CD8-positive, alpha-beta T cell (primary cell): ENCODE measurements at places on chromosomes 13 and 19. TPM values are rescaled to one million over a fixed set of nuclear protein-coding genes. Genes with fewer than 3 reads are reported as not detected.

CPB2 gene
- not detected for total RNA-seq

KL gene
- total RNA-seq: not detected

ANKRD10 gene
- 71.5 TPM for total RNA-seq

GRCh38 chr19:42422901-42423461, 4.2 kb downstream of the LIPE start:
- DNase-seq: peak; percentile 71

- no peak for DNase-seq
These were observed 24.1 kb upstream of the FRY start for GRCh38 chr13:32007494-32007893.

DNA sequence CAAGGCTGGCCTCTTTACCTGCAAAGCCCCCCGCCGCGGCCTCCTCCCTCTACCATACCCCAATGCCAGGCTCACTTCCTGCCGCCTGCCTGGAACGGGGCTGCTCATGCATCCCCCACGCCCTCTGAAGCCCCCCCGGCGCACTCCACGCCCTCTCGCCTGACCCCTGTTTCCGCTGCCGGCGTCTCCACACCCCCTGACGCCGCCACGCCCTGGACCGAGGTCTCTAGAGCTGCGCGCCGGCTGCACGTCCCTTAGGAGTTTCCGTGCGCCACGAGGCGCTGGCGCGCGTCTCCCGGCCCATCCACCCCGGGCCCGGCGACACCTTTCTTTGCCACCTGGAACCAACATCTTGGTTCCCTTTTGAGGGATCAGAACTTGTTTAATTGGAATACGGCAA, 16.0 kb downstream of the DPRX start:
- DNase-seq: no peak

DNA sequence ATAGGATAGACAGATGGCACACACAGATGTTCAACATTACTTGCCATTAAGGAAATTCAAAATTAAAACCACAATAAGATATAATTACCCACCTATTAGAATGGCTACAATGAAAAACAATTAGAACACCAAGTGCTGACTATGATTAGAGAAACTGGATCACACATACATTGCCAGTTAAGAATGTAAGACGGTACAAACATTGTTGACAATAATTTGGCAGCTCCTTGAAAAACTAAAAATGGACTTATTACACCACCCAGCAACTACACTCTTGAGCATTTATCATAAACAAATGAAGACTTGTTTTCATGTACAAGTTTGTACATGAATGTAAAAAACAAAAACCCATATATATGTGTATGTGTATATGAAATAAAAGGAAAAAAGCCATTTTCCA, 13.7 kb downstream of the ZNF461 start:
- no peak for DNase-seq

DNA sequence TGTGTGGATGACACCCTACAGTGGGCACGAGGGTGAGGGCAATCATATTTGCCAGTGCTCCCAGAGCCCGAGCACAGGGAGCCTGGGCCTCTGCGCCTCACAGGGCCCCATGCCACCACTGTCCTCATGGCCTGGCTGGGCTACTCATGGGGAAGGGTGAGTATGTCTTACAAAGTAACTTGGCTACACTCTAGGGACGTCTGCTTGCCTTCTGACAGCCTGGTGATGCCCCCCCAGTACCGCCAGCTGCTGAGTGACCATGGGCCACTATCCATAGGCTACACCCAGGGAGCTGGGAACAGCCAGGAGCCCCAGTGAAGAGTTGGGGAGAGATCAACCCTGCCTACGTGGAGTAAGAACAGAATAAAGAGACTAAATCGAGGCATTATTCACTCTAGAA, 78.8 kb downstream of the SERP2 start:
- DNase-seq: no peak

GRCh38 chr13:34153428-34154180, 335.7 kb downstream of the RFC3 start:
- no peak for DNase-seq

DNA sequence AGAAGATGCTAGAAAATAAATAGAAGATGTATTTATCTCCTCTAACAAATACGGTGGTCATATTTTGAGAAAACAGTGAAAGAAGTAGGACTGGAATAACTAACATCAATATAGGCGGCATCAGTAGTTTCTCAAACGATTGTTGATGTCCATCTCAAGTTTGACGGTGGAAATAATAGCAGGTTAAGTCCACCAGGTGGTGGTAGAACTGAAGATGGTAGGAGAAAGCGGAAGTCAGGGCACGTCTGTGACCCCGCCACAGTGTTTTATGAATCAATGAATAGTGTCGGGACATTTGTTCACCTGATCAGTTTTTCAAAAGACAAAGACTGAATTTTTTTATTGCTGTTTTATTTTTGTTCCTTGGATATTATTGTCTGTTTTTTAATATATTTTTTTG, 706.4 kb upstream of the SLC10A2 start:
- DNase-seq: no peak

DNA sequence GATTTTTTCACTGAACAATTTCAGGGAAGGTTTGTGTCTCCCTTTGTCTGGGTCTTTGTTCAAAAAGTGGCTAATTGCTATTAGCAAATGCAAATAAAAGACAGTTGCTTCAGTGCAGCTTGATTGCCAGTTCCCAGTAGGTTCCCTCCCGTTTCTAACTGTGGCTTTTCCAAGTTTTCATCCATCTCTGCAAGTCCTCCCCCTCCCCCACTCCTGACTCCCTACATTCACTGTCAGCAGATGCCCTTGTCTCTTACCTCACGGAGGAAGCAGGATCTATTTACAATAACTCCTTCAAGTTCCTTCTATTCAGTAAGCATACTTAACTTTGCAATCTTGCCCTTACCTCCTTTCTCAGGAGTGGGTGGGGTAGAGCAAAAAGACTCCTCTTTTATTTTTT, 55.4 kb upstream of the SCEL start:
- DNase-seq: no peak

DNA sequence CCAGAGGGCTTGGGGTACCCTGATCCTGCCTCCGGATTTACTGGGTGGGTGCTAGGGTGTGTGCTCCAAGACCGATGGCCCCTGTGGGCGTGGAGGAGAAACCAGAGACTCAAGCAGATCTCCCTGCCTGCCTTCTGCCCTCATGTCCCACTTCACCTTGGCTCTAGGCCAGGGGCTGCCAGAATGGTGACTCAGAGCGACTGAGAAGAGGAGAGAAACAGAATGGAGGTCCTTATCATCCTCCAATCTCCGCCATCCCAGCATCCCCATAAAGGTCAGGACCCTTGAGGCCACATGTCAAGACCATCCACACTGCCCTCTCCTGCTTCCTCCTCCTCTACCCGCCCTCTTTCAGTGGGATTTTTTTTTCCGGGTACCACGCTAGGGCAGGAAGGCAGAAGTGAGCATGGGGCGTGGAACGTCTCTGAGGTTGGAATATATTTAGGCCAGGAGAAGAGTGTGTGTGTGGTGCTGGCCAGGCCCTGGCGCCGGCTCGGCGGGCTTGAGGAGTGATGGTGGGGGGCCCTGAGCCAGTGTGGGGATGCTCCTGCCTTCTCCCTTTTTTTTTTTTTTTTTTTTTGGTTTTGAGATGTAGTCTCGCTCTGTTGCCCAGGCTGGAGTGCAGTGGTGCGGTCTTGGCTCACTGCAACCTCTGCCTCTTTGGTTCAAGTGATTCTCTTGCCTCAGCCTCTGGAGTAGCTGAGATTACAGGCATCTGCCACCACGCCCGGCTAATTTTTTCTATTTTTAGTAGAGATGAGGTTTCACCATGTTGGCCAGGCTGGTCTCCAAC, 22.3 kb downstream of the IER2 start:
- DNase-seq: peak; percentile 81
